ENCODE measurements at places on chromosomes 3 and 15. TPM values are rescaled to one million over a fixed set of nuclear protein-coding genes. Genes with fewer than 3 reads are reported as not detected.

The MUSTN1 gene
- not detected for total RNA-seq

The LXN gene
- total RNA-seq, result 7.1 TPM

The NMNAT3 gene
- total RNA-seq, result 4.5 TPM

The CACNA1D gene
- total RNA-seq, result not detected

DNA sequence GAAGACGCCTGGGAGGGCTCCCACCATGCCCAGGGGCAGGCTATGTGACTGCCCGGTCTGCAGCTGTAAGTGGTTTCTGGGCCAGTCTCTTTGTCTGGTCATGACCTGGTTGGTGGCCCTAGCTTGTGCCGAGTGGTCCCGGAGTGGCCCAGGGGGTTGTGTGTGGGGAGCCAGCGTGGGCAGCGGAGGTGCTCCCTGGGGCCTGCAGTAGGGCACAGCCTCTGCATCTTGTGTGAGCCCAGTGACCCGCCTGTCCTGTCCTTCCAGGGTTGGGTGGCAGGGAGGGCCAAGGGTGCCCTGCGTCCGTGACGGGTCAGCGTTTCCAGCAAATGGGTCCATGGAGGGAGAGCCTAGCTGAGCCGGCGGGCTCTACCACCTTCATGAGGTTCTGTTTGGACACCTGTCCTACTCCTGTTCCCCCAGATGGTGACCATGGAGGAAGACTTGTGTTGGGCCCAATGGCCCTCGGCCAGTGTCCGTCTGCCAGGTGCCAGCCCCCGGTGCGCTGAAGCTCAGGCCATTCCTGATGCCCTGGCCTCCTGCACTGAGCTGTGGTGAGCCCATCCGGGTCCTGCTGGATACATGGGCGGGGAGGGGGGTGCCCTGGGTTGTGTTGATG is 215.4 kb downstream of the SNRPN start:
- DNase-seq, result no peak

DNA sequence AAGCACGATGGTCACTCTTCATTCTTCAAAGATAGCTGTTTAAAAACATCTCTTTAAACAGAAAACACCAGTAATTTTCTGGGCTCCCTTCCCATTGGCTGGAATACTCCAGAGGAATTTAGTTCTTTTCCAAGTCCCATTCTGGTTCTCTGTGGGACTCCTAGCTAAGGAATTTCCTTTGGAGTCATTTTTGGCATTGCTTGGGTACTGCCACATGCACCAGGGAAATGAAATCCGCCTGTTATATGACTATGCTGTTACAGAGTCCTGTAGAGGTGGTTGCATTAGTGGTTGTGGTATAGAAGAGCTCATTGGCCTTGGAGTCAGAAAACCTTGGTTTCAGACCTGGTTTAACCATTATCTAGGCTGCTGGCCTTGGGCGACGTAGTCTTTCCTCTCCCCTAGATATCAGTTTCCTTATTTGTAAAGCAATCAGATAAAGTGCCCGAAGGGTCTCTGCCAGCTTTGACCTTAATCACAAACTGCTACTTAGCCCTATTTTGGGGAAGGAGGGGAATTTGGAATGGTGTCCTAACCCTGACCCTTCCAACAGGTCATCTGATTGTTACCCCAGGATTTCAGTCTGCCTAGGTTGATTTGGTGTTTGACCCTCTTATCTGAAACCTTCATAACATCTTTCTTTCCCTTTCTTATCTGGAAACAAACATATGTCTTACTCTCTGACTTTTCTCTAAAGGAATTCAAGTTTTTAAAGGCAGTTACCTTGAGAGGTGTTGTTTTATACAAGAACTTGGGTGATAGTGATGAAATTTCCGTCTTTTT is 13.4 kb downstream of the RTP1 start:
- DNase-seq, result no peak

DNA sequence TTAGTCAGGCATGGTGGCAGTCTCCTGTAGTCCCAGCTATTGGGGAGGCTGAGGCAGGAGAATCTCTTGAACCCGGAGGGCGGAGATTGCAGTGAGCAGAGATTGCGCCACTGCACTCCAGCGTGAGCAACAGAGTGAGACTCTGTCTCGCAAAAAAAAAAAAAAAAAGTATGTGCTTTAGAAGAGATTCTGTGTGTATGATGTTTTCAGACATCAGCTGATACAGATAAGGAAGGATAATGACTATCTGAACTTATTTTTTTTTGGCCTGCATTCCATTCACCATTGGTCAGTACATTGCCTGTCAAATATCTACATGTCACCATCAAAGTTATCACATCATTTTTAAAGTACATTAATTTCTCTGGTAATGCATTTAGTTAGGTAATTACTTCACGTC is 17.4 kb downstream of the C3orf38 start:
- no peak for DNase-seq

GRCh38 chr15:56307180-56307579 is 58.0 kb upstream of the TEX9 start:
- DNase-seq, result no peak

GRCh38 chr3:194460566-194460965 is 26.2 kb downstream of the ATP13A3 start:
- no peak for DNase-seq

- DNase-seq, result no peak
These were observed 136.3 kb downstream of the THSD4 start for GRCh38 chr15:71251584-71252043.

- no peak for DNase-seq
These were observed 38.9 kb upstream of the KIF23 start for GRCh38 chr15:69375151-69375790.

- no peak for DNase-seq
These were observed 7.7 kb upstream of the CX3CR1 start for GRCh38 chr3:39287216-39288164.

DNA sequence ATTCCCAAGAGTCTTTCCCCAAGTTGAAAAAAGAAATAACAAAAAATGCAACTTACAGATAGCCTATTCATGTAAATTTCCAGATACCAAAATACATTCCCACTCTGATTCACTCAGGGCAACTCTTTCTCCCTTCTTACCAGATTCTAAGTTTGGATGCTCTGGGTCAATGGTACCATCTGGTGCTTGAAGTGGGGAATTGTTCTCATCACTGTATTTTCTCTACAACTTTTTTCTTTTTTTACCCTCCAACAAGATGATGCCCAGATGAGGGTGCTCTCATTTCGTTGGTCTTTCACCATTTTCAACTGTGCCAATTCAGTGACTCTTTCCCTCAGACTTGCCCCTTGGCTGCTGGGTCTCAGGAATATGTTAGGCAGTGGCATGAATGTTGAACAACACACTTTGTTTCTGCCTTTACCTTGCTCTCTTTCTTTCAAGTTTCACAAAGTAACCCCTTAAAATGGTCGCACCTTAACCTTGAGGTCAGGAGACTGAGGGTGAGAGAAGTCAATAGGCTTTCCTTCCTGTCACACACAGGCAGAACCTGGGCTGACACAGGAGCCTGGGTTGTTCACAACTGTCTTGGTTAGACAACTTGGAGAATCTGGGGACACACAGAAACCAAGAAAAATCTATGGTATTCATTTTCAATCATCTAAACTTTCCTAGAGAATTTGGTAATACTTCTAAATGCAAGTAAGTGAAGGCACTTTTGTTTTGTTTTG is 330.7 kb upstream of the SLCO3A1 start:
- no peak for DNase-seq

DNA sequence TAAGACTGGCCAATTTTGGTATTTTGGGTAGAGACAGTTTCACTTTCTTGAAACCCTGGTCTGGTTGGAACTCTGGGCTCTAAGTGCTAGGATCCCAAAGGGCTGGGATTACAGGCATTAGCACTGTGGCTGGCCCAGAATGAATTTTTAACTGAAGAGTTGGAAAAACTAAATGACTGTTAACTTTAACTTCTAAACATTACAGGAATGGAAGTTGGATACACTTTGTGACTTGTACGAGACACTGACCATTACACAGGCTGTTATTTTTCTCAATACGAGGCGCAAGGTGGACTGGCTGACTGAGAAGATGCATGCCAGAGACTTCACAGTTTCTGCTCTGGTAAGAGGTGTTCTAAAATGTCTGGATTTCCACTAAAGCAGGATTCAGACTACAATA is 3.5 kb downstream of the EIF4A2 start:
- DNase-seq, result no peak

GRCh38 chr15:62564886-62565633 is 400.0 kb upstream of the C2CD4B start:
- no peak for DNase-seq

DNA sequence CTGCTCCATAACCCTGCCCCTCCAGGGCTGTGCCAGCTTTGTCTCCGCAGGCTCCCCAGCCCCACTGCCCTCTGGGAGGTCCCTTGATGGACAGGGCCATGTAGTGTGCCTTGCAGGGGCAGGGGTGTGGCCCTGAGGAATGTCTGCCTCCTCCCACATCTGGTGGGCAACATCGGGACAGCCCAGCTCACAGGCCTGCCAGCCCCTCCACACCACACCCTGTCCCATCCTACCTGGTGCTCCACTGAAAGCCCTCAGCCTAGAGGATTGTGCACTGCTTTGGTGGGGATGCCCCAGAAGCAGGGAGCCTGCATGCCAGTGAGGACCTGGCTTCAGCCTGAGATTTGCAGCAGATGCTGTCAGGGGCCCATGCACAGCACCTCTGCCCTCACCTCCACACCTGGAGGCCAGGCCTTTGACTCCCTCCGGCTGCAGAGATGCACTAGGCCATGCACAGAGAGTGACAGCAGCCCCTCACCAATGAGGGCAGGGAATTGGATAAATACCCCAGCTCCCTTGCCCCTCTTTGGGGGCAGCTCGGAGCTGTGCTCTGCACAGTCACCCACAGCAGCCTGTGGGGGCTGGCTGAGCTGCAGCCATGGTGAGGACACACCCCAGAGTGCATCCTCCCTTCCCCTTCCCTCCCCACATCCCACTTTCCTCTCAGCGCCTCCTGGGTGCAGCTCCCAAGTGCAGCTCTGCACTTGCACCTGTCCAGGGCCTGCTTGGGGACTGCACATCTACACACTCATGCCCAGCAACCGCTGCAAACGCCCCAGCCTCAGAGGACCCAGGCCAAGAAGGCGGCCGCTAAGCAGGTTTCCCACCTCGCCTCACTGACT is 2.7 kb downstream of the C3orf22 start:
- no peak for DNase-seq

- no peak for DNase-seq
These were observed 26.9 kb downstream of the MCTP2 start for GRCh38 chr15:94258246-94258645.

DNA sequence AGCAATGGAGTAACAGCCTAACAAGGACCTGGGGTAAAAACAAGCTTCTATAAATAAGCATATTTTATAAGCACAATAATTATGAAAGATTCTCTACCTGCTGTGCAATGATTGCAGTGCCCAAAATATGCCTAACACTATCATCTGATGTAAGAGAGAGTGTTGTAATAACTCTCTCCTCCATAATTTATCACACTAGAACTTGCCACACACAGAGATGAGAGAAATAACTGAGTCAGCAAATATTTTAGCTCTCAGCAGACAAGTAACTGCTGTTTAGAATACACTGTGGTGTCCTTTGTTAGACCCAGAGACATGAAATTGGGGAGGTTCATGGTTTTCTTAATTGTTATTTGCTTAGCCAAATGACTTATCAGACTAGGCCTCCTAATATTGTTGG is 105.3 kb upstream of the ACP3 start:
- DNase-seq, result no peak

DNA sequence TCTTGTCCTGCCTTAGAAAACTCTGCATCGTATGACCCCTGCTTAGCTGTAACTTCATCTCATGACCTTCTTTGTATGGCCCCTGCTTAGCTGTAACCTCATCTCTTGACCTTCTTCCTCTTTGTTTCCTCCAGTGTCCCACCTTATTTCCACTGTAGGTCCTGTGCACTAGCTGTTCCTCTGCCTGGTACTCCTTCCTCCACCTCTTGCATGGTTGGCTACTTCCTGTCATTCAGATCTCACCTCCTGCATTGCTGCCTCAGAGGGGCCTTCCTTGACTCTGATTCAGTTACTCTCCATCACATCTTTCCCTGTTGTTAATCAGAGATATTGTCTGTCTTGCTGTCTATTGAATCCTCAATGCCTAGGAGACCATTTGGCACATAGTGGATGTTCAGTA is 63.2 kb downstream of the PDE8A start:
- no peak for DNase-seq

DNA sequence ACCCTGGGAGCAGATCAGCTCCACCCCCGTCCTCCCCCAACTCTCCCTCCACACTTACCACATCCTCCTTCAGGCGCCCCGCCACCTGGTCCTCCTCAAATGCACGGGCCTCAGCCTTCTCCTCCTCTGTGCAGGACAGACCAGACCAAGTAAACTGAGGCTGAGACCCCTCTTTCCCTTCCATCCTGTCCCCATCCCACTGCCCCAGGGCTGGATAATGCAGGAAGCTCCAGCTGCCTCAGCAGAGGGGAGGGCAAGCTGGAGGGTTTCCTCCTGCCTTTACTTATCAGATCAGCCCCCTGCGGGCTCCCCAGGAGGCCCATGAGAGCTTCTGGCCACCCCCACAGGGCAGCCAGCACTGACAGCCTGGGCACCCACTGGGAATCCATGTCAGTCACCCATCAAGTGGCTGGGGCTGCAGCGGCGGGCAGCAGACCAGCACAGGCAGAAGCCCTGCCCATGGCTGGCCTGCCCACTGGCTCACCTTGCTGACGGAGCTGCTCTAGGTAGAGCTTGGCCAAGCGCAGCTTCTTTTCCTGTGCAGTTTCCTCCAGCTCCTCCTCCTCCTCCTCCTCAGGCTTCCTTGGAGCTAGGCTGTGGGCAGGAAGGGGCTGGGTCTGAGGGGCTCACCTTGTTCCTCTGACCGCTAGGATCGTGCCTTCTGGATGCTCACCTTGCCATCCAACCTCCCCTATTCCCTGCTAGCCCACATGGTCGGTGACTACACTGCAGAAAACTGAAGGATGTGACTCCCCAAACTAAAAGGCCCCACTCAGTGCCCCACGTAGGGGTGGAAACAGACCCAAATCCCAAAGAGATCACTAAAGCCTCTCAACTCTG is 3.9 kb downstream of the RRP9 start:
- DNase-seq, result no peak

- no peak for DNase-seq
These were observed 15.3 kb downstream of the FAM3D start for GRCh38 chr3:58651276-58651675.

DNA sequence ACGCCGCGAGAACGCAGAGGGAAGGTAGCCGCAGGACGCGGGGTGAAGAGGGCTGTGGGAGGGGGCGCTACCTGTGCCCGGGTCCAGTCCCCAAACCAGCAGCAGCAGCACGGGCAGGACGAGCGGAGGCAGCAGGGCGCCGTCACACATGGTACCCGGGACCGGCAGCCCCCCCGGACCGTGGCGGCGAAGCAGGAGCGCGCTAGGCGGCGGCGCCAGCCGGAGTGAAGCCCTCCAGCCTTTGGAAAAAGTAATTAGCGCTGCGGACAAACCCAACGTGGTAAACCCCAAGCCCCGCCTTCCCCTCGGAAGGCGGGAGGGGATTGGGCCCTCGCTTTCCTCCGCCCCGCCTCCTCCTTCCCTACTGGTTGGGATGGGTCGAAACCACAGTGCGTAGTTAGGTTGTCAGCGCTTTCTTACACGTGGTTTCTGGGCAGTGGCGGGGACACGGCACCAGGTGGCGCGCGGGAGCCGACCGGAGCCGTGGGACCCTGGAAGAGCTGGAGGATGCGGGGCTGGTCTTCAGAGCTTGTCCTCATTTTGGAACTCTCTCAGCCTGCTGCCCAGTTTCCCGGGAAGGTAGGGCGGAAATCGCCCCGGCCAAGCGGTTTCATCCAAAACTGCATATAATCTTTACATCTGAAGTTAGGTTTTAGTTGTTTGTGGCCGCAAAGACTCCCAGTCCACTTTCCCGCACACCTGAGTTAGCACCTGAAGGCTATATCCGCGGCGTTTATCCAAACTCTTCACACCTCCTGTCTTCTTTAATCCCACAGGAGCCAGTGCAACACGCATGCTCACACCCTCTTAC is at the start of gene ADAMTS17:
TSS of gene ADAMTS17 (minus strand) at position 226 of the 811 bp plus-strand sequence. CDS start at position 150, 76 bp downstream.
- DNase-seq, result peak; percentile 96

- DNase-seq, result no peak
These were observed 37.2 kb downstream of the AP4E1 start for GRCh38 chr15:50945725-50946124.

GRCh38 chr3:33006571-33007286 is 55.3 kb downstream of the CCR4 start:
- DNase-seq, result peak; percentile 57

All from activated CD8-positive, alpha-beta T cell treated with anti-CD3 and anti-CD28 coated beads for 36 hours (primary cell).